ENCODE measurements at places on chromosomes 2 and 18.

DNA sequence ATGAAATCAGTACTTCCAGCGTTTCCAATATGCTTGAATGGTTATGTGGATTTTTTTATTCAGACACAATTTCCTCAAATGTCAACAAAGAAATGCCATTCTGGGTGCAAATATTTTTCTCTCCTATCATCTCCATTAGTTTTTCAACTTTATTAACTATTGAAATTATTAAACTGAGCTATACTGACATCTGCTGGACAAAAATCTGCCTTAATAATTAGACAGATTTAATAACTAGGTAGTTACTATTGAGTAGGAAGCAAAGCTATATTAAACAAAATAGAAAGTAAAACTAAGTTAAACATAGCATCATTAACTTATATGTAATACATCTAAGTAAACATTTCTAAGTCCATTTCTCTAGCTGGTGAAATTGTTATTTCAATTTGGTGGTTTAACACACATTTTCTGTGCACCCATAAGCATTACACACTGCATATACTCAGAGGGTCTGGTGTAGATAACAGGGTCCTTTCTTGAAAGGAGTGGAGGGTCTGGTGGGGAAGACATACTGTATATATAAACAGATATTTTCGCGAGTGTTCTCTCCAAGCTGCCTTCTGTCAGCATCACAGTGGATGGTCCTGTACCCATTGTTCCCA is 77.0 kb downstream of the LANCL1 start:
- no peak for DNase-seq

DNA sequence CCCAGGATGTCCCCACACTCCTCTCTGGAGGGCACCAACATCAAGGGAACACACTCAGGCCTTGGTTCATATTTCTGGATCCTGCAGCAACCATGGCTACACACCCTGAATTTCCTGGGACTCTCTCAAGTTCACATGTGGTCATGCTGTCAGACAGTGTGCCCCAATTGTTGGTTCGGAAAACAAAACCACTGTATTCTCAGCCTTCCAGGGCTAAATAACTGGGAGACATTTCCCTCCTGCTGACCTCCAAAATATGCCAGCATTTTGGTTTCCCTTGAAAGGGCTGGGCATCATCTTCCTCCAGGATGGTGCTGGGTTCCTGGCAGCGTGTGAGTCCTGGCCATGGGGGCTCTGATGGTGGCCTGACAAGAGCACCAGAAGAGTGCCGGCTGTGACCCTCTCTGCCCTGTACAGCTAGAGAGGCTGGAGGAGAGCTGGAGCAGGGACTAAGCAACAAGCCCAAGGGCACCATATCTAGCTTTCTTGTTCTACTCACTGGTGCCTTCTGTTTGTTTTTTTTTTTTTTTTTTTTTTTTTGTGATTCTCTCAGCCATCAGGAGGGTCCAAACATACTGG is 37.5 kb upstream of the WIPF1 start:
- DNase-seq = no peak

- DNase-seq = no peak
These were observed 161.3 kb upstream of the REG3A start for GRCh38 chr2:79320871-79321270.

- DNase-seq = no peak
These were observed 23.9 kb upstream of the SCYGR5 start for GRCh38 chr2:227642656-227643055.

DNA sequence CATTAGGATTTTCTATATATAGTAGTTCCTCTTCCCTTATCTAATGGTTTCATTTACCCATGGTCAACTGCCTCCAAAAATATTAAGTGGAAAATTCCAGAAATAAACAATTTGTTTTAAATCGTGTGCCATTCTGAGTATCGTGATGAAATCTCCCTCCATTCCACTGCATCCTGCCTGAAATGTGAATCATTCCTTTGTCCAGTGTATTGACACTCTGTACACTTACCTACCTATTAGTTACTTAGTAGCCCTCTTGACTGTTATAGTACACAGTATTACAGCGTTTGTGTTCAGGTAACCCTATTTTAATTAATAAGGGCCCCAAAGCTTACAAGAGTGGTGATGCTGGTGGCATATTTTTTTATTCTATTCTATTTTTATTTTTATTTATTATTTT is 26.2 kb downstream of the TAF4B start:
- no peak for DNase-seq

DNA sequence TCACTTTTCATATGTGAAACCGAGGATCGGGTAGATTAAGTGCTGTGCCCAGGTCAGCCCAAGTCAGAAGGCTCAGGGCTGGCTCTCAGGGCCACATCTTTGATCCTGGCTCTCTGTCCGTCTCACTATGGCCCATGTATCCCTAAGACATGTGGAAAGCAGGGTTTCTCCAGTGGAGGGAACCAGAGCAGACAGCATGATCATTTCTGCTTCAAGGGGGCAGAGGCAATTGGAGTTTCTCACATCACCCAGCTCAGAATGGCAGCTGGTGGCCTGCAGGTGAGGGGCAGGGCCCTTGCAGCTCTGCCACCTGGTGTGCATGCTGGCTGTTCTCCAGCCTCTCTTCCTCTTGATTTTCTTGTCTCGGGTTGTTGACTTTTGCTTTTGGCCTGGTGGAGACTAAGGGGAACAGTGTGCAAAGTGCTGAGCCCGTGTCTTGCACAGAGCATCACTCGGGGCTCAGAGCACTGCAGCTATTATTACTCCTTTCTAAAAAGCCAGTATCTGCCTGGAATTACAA is 27.0 kb downstream of the LDLRAD4 start:
- DNase-seq = no peak

DNA sequence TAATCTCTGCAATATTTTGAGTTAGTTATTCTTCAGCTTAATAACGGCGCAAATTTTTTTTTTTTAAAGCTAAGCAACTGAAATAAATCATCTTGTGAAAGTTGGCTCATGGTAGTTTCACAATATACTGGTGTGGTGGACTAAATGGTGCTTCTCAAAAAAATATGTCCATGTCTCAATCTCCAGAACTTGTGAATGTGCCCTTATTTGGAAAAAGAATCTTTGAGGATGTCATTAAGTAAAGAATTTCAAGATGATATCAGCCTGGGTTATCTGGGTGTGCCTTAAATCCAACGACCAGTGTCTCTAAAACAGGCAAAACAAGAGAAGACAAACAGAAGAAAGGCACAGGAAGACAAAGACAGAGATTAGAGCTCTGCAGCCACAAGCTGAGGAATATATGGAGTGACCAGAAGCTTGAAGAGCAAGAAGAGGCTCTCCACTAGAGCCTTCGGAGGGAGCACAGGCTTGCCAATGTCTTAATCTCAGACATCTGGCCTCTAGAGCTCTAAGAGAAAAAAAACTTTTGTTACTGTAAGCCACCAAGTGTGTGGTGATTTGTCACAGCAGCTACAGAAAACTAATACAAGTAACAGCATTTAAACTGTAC is 71.4 kb downstream of the HNMT start:
- no peak for DNase-seq

- DNase-seq = no peak
These were observed 8.5 kb downstream of the TXNL4A start for GRCh38 chr18:79979843-79980242.

- no peak for DNase-seq
These were observed 63.4 kb downstream of the LHCGR start for GRCh38 chr2:48691935-48692691.

DNA sequence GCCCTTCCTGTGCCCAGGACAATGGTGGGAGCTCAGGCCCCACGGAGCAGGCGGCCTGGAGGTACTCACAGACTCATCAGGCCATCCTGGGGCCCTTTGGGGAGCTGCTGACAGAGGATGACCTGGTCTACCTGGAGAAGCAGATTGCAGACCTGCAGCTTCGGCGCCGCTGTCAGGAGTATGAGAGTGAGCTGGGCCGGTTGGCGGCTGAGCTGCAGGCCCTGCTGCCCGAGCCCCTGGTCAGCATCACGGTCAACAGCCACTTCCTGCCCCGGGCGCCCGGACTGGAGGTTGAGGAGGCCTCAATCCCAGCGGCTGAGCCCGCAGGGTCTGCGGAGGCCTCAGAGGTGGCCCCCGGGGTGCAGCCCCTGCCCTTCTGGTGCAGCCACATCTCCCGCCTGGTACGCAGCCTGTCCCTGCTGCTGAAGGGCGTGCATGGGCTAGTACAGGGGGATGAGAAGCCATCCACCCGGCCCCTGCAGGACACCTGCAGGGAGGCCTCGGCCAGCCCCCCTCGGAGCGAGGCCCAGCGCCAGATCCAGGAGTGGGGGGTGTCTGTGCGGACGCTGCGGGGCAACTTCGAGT is 8.3 kb upstream of the KLHL30 start:
- no peak for DNase-seq

- DNase-seq = no peak
These were observed 28.6 kb downstream of the SIGLEC15 start for GRCh38 chr18:45854036-45854586.

GRCh38 chr2:237921967-237922492 is 44.8 kb upstream of the UBE2F start:
- no peak for DNase-seq

DNA sequence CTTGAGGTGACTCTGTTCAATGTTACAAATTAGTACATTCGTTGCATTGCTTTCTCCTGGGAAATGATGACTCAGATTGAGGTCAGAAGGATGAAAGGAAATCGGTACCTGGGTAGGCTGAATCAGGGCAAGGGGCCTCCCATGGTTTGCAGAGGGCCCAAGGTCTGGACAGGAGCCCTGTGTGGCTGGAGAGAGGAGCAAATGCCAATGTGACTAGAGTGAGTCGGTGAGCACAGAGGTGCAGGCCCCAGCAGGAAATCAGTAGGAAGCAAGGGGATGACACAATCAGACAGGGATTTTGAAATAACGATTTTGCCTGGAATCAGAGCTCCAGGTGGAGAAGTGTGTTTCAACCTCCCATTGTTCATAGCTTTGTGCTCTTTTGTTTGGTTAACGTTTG is 118.9 kb downstream of the CCDC102B start:
- no peak for DNase-seq

- DNase-seq = no peak
These were observed 12.2 kb upstream of the ALPK2 start for GRCh38 chr18:58640891-58641610.

DNA sequence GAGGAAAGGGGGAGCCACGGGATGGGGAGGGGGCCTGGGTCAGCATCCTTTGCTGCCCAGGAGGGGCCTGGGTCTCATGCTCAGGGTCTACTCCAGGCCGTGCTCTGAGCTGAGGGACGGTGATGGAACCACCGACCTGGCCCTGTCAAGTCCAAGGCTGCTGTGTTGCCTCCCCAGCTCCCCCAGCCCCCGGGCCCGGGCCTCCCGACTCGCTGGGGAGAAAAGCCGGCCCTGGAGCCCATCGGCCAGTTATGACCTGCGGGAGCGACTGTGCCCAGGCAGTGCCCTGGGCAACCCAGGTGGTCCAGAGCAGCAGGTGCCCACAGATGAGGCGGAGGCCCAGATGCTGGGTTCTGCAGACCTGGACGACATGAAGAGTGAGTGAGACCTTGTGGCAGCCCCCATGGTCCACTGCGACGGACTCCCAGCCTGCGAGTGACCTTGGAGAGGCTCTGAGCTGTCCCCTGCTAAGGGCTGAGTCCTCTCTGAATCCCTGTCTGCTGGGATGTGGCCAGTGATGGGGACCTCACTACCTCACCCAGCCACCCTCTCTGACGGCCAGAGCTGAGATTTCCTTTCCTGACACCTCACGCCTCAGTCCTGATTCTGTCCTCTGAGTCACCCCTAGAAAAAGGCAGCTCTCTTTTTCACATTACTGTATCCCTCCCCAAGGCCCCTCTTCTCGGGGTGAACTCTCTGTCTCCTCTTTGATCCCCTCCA is 2.7 kb downstream of the SLC4A3 start:
- no peak for DNase-seq

GRCh38 chr2:55408918-55409868 is 10.5 kb downstream of the CCDC88A start:
- no peak for DNase-seq

GRCh38 chr2:10584242-10584753 is 105.5 kb downstream of the NOL10 start:
- no peak for DNase-seq

DNA sequence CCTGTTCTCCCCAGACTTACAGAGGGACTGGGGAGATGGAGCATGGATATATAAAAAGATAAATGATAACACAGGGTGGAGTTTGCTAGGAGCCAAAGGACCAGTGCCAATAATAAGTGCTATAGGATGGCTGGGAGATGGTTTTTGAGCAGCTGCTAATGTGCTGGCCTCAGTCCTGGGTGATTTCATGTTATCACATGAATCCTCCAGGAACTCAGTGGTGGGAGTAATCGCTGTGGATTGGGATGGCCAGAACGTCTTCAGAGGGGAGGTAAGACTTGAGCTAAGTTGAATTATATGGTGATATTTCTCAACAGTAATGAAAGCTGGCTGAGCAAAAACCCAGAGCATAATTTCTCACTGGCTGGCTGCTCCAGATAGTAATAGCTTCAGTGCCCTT is 441.4 kb downstream of the SLC4A3 start:
- no peak for DNase-seq

GRCh38 chr2:127753374-127753773 is 52.1 kb downstream of the SFT2D3 start:
- no peak for DNase-seq

- no peak for DNase-seq
These were observed 745.6 kb upstream of the RAB6C start for GRCh38 chr2:129233751-129234406.

- no peak for DNase-seq
These were observed 58.0 kb downstream of the ZNF516 start for GRCh38 chr18:76437011-76437410.

- DNase-seq = no peak
These were observed 997.4 kb upstream of the GYPC start for GRCh38 chr2:125658583-125658982.

- DNase-seq = no peak
These were observed 79.3 kb upstream of the POU3F3 start for GRCh38 chr2:104774631-104775030.

DNA sequence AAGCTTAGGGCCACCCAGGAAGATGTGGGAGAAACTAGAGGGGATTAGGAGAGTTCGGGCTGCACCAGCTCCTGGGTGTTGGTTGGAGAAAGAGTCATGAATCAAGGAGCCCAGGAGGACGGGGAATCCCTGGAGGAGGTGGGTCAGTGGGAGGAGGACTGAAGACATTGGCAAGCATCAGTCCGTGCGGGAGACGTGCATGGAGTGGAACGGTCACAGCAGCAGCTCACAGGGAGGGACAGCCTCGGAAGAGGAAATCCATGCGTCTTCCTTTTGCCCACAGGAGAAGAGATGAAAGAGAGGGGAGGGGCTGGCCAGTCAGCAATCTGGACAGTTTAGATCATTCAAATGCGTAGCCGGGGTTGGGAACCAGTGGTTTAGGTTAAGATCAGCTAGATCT is 178.6 kb downstream of the GBX2 start:
- DNase-seq = no peak

DNA sequence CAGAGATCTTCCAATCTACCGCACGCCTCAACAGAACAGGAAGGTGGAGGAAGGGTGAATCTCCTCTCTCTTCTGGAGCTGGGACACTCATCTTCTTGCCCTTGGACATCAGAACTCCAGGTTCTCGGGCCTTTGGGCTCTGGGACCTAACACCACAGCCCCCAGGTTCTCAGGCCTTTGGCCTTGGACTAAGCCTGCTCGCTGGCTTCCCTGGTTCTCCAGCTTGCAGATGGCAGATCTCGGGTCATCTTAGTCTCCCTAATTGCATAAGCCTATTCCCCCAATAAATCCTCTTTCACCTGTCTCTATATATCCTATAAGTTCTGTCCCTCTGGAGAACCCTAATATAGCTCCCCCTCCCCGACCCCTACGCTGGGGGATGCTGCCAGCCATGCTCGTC is 14.8 kb downstream of the HS6ST1 start:
- DNase-seq = no peak

GRCh38 chr18:62106271-62106670 is 80.6 kb downstream of the PIGN start:
- no peak for DNase-seq

GRCh38 chr18:59354731-59355130 is 4.3 kb downstream of the LMAN1 start:
- no peak for DNase-seq

All from stimulated activated CD4-positive, alpha-beta T cell treated with anti-CD3 and anti-CD28 coated beads, Interleukin-12 subunit alpha, Interleukin-12 subunit beta, amount 100 ng/mL, for 24 hours (primary cell).